ENCODE measurements at places on chromosomes 3 and 15. TPM values are rescaled to one million over a fixed set of nuclear protein-coding genes. Genes with fewer than 3 reads are reported as not detected.

- H3K4me3 ChIP-seq, result no peak overlapping the region
- DNase-seq, result no peak
- H3K27ac ChIP-seq, result no peak overlapping the region
- no peaks in the 10 kb centered on the region for H3K27me3 ChIP-seq
These were observed 394.5 kb upstream of the DPPA4 start for GRCh38 chr3:109731639-109732473.

DNA sequence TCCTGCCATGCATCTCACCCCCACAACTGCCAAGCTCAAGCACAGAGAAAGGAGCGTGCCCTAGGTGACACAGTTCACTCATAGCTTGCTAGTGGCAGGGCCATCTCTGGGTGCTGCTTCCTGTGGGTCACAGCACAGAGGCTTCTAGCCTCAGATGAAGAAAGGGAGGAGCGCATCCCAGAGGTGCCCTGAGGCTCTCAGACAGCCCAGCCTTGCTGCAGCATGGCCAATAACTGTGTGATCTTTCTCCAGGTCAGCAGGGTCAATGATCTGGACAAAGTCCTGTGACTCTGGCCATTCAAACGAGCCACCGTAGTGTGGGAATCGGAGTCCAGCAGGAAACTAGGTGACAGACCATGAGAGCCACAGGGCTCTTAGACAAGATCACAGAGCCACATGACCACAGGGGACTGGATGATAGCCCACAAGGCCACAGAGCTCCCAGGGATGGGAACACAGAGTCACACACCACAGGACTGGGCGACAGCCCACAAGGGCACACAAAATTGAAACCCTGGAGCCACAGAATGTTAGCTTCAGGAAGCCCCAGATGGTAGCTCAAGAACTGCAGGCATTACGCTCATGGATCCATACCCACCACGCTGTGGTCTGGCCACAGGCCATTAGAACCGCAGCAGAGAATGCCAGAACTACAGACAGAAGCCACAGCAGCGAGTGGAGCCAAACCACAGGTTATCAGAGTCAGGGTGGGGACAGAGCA is 25.9 kb upstream of the GRIP2 start:
- no peak for DNase-seq
- no peaks in the 10 kb centered on the region for H3K36me3 ChIP-seq

GRCh38 chr3:154120961-154121700 is at the start of gene ARHGEF26:
ARHGEF26 (plus strand) TSS chr3:154121390; CDS start chr3:154121993, 603 bp downstream.
- no peaks in the 10 kb centered on the region for H3K4me1 ChIP-seq

DNA sequence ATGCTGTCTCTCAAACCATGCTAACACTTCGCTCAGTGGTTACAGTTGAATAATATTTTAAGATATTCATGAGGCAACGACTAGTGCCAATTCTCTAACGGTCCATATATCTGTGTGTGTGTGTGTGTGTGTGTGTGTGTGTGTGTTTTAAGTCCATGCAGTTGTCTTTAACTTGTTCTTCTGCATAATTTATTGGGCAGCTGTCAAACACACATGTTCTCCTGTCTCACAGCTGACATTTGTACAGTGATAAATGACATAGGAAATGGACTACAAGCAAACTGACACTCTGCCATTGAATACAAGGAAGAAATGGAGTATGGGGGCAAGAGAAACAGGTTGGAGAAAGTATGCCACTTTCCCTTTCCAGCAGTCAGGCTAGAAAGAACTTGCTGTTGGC is 172.0 kb downstream of the PDZRN3 start:
- no peaks in the 10 kb centered on the region for H3K27me3 ChIP-seq
- H3K4me1 ChIP-seq, result peaks cover 5% of the 10 kb centered on the region
- DNase-seq, result no peak
- no peaks in the 10 kb centered on the region for H3K36me3 ChIP-seq
- no peak overlapping the region for H3K4me3 ChIP-seq
- no peak overlapping the region for H3K27ac ChIP-seq

GRCh38 chr3:186886202-186886981 is 43.9 kb downstream of the ADIPOQ start:
- DNase-seq, result no peak
- H3K27me3 ChIP-seq, result no peaks in the 10 kb centered on the region
- H3K27ac ChIP-seq, result no peak overlapping the region
- no peaks in the 10 kb centered on the region for H3K36me3 ChIP-seq

DNA sequence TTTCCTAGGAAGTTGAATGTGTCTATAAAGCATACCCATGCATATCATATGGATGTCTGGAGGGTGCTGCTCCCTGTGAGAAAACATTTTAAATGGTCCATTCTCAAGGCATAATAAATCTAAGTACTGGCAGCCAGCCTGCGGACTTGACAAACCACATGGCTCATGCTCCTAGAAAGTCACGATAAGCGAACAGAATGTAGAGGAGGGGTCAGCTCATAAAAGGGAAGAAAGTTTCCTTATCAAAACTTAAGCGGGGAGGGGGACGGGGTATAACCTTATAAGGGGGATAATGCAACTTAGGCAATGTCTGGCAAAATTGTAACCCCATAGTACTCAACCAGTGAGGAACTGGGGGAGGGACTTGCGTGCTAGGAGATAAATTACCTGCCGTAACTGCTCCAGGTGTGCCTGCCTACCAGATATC is 159.8 kb upstream of the LMCD1 start:
- H3K27ac ChIP-seq, result no peak overlapping the region
- DNase-seq, result no peak
- H3K27me3 ChIP-seq, result no peaks in the 10 kb centered on the region
- H3K36me3 ChIP-seq, result no peaks in the 10 kb centered on the region

DNA sequence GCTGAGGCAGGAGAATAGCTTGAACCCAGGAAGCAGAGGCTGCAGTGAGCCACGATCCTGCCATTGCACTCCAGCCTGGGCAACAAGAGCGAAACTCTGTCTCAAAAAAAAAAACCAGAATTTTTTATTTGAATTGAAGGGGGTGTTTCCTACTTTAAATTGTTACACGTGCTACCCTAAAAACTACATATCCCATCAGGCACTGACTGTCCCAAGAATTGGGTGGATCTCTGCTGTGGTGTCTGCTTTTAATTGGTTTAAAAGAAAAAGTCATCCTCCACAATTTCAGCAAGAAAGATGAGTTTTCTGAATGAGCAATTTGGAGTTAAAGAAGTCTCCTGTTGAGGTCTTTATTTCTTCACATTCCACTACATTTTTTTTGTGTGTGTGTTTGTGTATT is 2.1 kb downstream of the PDIA3 start:
- no peak overlapping the region for H3K27ac ChIP-seq
- no peaks in the 10 kb centered on the region for H3K27me3 ChIP-seq
- H3K36me3 ChIP-seq, result no peaks in the 10 kb centered on the region
- H3K4me1 ChIP-seq, result peaks cover 3% of the 10 kb centered on the region

DNA sequence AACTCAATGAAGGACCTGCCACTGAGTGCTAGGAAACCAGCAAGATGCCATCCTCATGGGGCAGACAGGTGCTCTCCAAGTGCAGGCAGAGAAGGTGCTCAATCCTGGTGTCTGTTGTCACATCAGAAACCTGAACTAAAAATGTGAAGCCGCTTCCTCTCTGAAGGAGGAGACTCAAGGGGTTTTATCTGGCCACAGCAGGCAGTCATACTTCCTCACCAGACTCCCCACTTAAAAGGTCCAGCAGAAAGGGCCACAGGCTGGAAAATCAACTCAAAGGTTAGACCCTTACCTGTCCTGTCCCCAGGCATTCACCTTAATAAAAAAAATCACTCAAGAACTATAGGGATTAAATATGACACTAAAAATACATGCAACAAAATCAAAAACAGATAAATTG is 4.8 kb downstream of the CCDC12 start:
- no peaks in the 10 kb centered on the region for H3K36me3 ChIP-seq
- DNase-seq, result no peak
- H3K4me3 ChIP-seq, result no peak overlapping the region
- peaks cover 4% of the 10 kb centered on the region for H3K4me1 ChIP-seq
- no peak overlapping the region for H3K27ac ChIP-seq

DNA sequence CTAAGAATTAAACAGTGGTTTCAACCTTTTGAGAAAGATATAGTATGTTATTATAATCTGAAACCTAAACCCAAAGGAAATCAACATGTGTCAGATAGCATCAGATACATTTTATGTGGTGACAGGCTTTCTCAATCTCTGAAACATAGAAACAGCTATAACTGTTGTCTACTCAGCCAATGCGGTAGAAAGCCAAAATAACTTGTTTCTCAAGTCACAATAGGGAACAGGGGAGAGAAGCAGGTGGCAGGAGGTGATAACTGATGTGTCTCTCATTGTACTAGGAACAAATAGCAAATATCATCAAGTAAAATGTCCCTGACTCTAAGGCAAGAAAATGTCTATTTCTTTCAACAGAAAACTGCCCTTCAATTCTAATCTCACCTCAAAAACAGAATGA is 38.6 kb downstream of the DENND6A start:
- no peaks in the 10 kb centered on the region for H3K4me1 ChIP-seq
- DNase-seq, result no peak
- H3K4me3 ChIP-seq, result no peak overlapping the region
- no peaks in the 10 kb centered on the region for H3K27me3 ChIP-seq

DNA sequence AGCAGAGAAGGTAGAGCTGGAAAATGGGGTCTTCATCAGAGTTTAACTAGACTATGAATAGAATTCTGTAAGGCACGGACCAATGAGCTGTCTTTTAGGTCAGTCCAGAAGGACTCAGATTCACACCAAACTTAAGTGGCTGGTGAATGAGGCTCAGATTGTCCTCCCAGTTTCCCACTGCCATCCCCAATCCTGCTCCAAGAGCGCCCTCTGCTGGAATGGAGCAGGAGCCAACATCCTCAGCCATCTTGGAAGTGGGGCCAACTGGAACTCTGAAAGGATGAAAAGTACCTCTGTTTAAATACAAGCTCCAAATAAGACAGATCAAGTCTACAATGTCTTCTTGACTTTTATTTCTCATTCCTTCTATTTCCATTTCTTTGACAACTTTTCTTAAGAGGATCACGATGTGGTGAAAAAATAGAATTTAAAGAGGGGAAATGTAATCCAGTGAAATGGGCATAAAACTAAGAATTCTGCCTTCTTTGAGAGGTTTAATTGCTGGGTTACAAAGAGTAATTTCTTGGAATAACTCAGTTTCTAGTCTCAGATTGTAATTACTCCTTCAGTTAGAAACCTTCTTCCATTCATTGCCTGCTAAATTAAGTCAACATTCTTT is 217.1 kb upstream of the TPRG1 start:
- no peaks in the 10 kb centered on the region for H3K27me3 ChIP-seq
- DNase-seq, result peak; percentile 92
- no peaks in the 10 kb centered on the region for H3K36me3 ChIP-seq
- peaks cover 7% of the 10 kb centered on the region for H3K4me1 ChIP-seq

The INKA1 gene
- total RNA-seq, result 8.8 TPM

The RBP2 gene
- not detected for total RNA-seq

The THAP10 gene
- total RNA-seq, result 0.90 TPM

The ZNF80 gene
- 0.15 TPM for total RNA-seq

The TF gene
- 7.4 TPM for total RNA-seq

The PRKCI gene
- total RNA-seq, result 33.0 TPM

The CACNA2D3 gene
- total RNA-seq, result 1.2 TPM

The ACSBG1 gene
- total RNA-seq, result not detected

The PRR23E gene
- not detected for total RNA-seq

Data from aorta (tissue), 5 donors.